Activated CD8-positive, alpha-beta T cell treated with anti-CD3 and anti-CD28 coated beads, Interleukin-2, amount 10 ng/mL, durations not matched to agents 7 days and 5 days (primary cell): ENCODE measurements at places on chromosomes 16 and 17. TPM values are rescaled to one million over a fixed set of nuclear protein-coding genes. Genes with fewer than 3 reads are reported as not detected.

DNA sequence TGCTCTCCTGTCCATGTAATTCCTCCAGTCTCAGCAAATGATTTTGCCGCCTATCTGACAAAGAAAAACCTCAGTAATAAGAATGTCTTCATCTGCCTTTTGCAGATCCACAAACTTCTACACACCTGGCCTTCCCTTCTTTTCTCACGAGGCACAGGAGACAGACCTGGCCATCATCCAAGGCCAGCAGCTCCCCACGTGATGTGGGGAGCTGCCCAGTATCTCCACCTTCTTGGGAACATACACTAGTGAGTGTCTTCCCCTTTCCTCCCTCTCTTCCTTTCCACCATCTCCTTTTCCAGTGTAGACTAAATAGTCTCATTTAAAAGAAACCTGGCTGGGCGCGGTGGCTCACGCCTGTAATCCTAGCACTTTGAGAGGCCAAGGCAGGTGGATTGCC lies 274.4 kb downstream of the CEP112 start:
- no peak for DNase-seq

B3GNT9 gene
- total RNA-seq, result 6.6 TPM

- peak; percentile 69 for DNase-seq
These were observed 35.3 kb downstream of the NPLOC4 start for GRCh38 chr17:81601525-81602120.

LRRC3C gene
- not detected for total RNA-seq
